EH (cell line): ENCODE measurements at places on chromosomes 16 and 17.

DNA sequence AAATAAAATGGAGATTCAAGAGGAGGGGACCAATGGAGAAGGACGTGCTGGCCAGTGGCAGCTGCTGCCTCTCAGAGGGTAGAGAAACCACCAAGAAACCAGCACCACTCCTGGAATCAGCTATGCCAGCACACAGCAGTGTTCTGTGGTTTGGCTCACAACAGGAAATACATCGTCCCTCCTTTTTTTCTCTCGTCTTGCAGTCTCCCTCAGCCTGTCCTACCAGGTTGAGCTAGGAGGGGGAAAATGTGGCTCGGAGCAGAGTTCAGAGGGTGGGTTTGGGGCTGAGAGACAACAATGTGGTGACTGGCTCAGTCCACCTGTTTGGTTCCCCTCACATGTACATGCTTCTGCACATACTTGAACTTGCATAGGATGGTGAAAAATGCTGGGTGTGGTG, 19.9 kb upstream of the SLC16A5 start:
- DNase-seq = no peak

DNA sequence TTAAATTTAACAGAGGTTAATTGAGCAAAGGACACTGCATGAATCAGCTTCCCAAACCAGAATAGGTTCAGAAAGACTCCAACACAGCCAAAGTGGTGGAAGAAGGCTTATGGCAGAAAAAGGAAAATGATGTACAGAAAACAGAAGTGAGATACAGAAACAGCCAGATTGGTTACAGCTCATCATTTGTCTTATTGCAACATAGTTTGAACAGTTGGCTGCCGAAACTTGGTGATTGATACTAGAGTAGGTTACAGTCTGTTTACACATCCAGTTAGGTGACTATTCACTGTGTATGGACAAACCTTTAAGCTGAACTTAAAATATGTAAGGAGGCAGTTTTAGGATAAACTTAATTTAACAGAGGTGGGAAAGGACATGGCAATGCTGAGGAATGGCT, 18.3 kb downstream of the TMEM100 start:
- DNase-seq = no peak

DNA sequence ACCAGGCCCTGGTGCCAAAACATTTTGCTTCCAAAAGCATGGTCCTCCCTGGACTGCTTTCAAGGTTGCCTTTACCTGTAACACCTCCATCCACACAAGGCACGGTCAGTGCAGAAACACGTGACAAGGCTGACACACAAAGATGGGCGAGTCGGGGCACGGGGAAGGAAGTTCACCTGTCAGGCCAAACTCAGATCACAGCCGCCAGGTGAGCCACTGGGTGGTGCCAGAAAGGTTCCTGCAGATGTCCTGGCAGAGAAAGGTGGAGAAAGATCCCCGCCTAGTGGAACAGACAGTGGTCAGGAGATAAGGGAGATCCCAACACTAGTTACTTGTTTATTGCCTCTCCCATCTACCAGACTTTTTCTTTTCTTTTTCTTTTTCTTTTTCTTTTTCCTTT, 155.3 kb downstream of the AIPL1 start:
- no peak for DNase-seq

DNA sequence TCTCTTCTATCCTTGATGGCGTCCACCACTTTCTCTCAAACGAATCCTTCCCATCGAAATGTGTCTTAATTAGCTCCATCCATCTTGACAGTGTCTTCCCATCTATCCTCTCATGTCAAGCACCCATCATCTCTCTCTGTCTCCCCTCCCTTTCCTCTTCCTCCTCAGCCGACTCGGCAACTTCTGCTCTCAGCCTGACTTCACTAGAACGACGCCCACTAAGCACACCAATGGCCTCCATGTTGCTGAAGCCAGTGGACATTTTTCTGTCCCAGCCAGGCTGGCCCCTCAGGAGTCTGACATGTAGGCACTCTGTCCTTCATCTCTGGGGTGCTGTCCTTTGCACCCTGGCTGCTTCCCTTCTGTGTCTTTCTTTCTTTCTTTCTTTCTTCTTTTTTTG, 2.5 kb upstream of the SPATA20 start:
- DNase-seq = no peak

- DNase-seq = no peak
Observed at GRCh38 chr16:27040732-27041131, 26.0 kb upstream of the C16orf82 start.

GRCh38 chr17:28717578-28718332, at the start of gene RAB34:
Gene RAB34 (minus strand): TSS chr17:28717868. CDS start chr17:28717266, 602 bp downstream.
- DNase-seq = peak; percentile 92

- DNase-seq = no peak
Observed at GRCh38 chr16:57133886-57134285, 41.5 kb downstream of the CPNE2 start.

DNA sequence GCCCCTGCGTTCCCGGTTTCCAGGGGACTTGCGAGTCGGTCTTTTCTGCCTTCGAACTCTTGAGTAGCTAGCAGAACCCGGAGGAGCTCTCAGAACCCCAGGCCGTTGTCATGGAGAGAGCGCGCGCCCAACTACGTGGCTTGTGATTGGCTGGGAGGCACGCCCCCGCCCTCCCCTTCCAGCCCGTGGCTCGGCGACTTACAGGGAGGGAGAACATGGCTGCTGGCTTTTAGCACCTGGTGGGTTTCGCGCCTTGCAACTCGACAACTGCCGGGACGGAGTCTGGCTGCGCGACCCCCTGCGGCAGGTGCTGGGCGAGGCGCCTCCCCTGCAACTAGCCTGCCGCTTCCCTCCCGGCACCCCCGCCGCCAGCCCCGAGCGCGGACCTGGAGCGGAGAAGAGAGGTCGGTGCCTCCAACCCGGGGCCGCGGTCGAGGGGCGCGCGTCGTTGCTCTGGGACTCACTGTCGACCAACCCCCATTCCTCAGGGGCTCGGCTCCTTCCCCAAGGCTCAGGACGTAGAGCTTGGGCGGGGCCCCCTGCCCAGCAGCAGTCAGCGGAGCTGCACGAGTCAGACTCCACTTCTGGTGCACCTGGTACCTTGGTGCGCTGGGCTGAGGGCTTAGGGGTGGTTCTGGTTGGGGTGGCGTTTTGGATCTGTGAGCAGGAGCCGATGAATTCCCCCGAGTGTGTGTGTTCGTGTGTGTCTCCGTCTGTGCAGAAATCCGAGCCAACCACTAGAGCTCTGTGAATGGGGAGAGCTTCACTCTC, 9.0 kb upstream of the ZFP90 start:
- peak; percentile 85 for DNase-seq

DNA sequence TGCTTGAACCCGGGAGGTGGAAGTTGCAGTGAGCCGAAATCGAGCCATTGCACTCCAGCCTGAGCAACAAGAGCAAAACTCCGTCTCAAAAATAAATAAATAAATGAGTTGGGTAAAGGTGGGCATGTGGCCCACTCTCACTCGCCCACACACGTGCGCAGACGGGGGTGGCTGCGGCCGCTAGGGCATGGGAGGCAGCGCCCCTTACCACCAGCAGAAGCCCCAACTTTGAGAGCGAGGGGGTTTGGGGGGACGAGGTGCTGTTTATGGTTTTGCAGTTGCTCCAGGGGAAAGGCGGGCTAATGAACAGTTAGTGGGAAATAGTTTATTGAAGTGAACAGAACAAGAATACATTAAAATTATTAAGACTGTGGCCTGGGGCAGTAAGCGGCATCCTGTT, 14.9 kb upstream of the RBFOX3 start:
- no peak for DNase-seq

GRCh38 chr16:3602320-3602653, 9.1 kb downstream of the SLX4 start:
- no peak for DNase-seq

- DNase-seq = no peak
Observed at GRCh38 chr16:66507731-66508239, 42.1 kb downstream of the TK2 start.

DNA sequence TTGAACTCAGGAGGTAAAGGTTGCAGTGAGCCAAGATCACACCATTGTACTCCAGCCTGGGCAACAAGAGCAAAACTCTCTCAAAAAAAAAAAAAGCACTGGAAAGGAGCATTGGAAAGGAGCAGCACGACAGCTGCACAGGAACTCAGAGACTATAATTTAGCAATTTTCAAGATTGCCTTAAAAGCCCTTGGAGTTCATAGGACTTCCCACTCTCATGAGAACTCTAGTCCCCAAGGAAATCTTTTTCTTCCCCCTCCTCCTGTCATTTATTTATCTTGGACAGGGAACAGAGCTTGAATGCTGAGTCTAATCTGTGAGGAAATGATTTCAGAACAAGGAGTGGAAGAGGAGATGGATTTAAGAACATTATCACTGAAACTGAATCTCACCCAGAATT, 69.0 kb downstream of the PLXDC1 start:
- DNase-seq = peak; percentile 83

GRCh38 chr17:75691801-75692626, 24.9 kb downstream of the SAP30BP start:
- no peak for DNase-seq

DNA sequence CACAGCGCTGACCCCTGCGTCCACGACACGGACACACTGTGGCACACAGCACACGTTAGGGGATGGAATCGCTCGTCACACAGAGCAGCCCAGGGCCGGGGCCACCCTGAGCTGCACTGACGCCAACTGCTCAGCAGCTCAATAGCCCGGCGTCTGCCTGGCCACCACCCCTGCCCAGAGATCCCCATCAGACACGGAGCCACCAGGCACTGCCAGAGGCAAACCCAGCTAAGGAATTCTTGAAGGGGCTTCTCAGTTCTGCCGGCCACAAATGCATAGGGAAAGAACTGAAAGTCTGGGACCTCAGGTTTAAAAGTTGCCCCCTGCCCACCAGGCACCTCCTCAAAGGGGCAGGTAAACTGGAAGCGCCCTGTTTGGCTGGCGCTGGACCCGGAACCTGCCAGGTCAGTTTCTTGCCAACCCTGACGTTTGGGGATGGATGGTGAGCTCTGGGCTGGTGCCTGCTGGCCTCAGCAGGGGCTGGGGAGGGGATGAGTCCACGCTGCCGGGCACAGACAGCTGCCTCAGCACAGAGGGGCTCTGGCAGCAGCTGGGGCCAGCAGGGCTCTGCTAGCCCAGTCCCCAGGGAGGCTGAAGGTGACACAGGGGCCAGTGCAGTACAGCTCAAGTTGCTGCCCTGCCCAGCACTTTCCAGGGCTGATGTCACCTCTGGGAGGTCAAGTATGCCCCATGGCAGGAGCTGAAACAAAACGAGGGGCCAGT, 33.2 kb downstream of the TIMM22 start:
- no peak for DNase-seq

GRCh38 chr17:49196520-49196919, 13.9 kb downstream of the GNGT2 start:
- no peak for DNase-seq

GRCh38 chr16:16131659-16132058, 91.6 kb downstream of the ABCC6 start:
- no peak for DNase-seq

GRCh38 chr17:56985371-56986162, 7.6 kb downstream of the SCPEP1 start:
- no peak for DNase-seq

- DNase-seq = no peak
Observed at GRCh38 chr17:7834542-7834956, 532 bp downstream of the KDM6B start.

- DNase-seq = peak; percentile 28
Observed at GRCh38 chr17:50892101-50892776, 26.1 kb upstream of the TOB1 start.

- DNase-seq = no peak
Observed at GRCh38 chr17:70024253-70024652, 50.8 kb upstream of the KCNJ16 start.

- peak; percentile 36 for DNase-seq
Observed at GRCh38 chr17:60060474-60060873, 18.2 kb downstream of the HEATR6 start.

DNA sequence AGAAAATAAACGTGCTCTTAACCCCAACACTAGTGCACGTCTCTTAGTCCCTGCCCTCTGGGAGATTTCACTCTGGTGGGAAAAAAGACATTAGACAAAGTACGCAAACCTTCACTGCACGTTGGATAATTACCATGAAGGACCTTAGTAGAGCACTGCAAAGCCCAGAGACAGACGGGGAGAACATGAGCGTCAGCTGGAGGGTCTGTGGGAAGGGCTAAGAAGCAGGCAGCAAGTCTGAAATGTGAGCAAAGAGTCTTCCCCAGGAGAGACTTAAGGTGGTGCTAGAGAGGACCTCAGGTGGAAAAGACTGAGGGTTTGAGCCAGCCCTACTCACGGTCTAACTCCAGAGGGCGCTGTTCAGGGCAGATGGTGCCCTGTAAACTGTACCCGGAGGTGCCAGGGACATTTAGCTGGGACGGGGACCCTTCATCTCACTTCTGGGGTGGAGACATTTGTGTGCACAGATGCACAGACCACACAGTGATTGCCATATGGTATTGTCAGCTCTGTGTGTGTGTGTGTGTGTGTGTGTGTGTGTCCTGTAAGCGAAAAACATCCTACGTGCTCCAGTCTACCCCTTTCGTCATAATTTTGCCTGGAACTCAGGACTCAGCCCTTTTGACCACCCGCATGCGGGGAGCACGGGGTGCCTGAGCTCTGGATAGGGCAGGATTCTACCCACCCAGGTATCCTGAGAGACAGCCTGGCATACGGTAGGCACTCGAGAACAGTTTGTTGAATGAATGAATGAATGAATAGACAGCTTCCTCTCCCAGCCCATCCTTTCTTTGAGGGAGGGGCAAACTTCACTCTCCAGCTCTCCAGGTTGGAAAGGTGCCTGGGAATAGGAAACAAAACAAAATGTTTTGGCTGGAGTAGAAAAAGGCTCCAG, 10.1 kb upstream of the STAC2 start:
- peak; percentile 51 for DNase-seq

DNA sequence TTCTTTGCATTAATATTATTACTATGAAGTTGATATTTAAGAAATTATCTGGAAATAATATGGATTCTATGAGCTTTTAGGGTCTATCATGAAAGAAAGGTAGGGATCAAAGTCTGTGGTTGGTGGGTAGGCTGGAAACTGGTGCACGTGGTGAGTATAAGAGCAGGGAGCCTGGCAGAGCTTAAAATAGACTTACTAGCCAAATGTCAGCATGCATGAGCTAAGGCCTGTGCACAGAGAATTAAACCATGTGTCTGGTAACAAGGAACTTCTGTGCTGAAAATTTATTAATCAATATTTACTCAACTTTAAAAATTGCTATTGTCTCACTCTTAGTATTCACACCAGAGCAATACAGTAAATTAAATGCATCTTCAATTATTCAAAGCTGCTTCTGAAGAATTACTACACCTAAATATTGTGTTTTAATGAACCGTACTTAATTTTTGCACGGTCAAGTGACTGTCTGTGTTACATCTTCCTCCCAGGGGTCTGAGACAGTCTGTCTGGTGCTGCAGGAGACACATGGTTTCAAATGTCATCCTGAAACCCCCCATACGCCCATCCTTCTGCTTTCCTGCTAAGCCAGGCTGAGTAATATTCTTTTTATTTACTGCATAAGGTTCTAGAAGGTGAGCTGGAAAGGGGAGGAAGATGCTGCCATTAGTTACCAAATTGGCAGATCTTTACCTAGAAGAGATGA, 161.0 kb upstream of the NLRP1 start:
- no peak for DNase-seq

DNA sequence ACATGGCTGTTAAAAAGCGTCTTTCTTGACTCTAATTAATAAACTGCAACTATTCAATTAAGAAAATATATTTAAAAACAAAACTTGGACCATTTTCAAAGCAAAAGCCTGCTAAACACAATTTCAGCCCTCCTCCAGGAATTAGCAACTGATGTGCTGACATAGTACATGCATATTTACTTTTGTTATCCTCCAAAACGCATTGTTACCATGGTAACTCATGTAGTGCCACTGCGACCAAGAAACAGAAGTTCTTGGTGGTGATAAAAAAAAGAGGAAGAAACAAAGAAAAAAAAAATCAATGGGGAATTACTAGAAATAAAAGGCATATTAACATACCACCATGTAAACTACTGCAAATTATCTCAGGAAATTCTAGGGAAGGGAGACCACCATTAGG, 793.4 kb upstream of the CDH8 start:
- no peak for DNase-seq

- peak; percentile 29 for DNase-seq
Observed at GRCh38 chr16:3171855-3172593, 16.0 kb upstream of the OR1F1 start.
